ENCODE measurements at places on chromosomes 4 and X. TPM values are rescaled to one million over a fixed set of nuclear protein-coding genes. Genes with fewer than 3 reads are reported as not detected.

GUCY1B1 gene
- 0.59 TPM for total RNA-seq

DNA sequence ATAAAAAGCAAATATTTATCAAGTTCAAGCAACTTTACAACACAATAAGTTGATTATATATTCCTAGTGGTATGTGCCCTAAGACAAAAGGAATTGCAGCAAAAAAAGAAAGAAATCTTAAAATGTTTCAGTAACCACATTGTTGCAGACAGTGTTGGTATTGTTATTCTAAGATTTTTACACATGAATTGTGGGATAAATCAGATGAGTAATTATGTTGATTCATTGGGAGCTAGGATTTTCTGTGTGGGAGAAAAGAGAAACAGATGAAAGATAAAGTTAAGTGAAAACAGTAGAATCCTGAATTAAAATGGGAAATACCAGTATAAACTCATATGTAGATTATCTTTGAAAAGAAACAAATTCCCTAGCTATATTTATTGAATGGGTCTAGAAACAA is 362.4 kb downstream of the PPP3CA start:
- no peak for DNase-seq

MECP2 gene
- 30.4 TPM for total RNA-seq

DNA sequence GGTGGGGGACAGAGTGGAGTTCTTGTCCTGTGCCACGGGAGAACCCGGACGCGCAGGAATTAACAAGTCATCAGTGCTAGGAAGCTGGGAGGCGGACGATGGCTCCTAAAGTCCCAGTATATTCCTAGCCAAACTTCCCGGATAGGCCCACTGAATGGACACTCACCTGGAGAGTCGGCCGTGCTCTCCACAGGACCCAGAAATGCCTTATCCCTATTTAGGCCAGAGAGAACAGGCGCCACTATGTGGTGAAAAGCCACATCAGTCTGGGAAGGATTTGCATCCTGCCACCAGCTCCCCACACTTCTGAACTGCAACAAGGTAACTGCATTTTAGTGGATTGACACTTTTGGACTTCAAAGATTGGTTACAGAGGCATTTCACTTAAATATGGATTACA is 1.1 kb downstream of the CFAP299 start:
- peak; percentile 55 for DNase-seq

TNIP3 gene
- not detected for total RNA-seq

MAPK10 gene
- total RNA-seq, result 4.6 TPM

GRCh38 chrX:20951016-20951810 is 423.0 kb upstream of the CNKSR2 start:
- no peak for DNase-seq

POU4F2 gene
- not detected for total RNA-seq

GRCh38 chr4:106615961-106616360 is 247.4 kb upstream of the GIMD1 start:
- no peak for DNase-seq

DNA sequence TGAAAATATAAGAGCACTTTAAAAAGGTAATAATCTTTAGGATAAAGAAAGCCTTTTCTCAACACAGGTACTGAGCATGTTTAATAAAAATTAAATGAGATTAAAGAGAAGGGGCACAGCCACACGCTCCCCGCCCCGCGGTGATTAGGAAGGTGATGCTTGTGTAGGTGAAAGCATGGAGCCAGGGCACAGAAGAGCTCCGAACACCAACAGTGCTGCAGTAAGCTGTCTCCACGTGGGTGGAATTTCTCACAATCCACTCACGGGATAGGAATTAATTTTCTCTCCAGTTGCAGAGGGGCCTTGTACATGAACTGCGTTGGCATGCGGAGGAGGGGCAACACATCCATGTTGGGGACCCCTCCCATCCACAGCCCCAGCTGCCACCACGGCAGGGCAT is 27.0 kb downstream of the DCTD start:
- DNase-seq, result no peak

- no peak for DNase-seq
Observed at GRCh38 chr4:77538144-77538543, 67.5 kb upstream of the CXCL13 start.

DNA sequence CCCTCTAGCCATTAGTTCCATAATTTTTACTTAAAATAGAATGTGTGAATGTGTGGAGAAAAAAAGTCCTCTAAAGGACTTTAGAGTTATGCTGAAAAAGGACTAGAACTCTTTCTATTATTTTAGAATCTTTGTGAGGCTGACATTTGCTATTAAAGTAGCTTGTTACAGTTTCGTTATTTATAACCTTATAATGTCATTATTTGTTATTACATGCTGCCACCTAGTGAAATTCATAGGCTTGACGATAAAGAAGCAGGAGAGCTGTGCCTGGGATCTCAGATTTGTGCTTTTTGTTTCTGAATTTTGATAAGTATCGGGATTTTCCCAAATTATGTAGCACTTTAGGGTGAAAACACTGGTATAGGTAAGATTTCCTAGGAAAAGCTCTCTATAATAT is 38.5 kb upstream of the TAPT1 start:
- DNase-seq, result no peak

FDCSP gene
- not detected for total RNA-seq

CXCR3 gene
- not detected for total RNA-seq

- no peak for DNase-seq
Observed at GRCh38 chr4:128335541-128335940, 47.9 kb upstream of the PGRMC2 start.

TNMD gene
- total RNA-seq, result 1.7 TPM

DNA sequence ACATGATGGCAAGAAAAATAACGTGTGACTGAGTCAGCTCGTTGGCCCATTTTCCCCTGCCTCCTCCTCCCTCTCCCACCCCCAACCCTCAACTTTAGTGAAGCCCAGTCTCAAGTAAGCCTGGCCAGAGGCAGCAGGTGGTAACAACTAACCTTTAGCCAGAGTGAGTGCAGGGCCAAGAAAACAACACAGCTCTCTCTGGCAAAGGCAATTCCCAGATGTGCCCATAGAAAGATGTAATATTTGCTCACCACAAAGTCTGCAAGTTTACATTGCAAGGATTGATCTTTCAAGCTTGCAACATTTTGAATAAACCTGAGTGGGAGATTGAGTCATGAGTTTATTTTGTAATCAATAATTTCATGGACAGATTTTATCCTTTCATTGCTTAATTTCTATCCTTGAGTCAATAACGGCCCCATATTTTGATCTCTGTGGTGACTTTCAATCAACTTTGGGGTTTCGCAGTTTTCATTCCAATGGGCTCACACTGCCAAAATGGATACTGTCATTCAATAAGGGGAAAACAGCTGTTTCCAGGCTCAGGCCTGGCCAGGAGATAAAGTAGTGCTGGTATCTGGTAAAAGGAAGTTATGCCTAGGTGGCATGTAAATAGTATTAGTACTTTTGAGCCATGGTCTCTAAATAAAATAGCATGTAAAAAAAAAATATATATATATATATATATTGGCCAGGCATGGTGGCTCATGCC is 130.7 kb upstream of the TMEM164 start:
- DNase-seq, result no peak

- no peak for DNase-seq
Observed at GRCh38 chr4:185542626-185543315, 7.5 kb upstream of the PDLIM3 start.

DNA sequence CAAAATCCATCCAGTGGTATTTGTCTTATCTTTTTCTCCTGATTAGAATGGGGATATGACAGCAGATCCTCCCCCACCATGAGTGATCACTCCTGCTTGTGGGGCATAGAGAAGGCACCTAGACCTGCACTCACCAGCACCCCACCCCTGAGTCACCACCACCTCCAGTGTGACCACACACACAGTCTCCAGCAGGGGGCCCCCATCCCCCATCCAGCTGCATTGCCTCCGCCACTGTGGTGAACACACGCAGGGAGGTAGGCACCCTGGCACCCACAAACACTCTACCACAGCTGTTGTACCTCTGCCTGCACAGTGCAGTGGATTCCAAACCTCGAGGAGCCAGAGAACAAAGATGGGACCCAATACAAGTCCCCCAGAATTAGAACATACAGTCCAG is 9.0 kb upstream of the MAGEA8 start:
- DNase-seq, result peak; percentile 62

TRO gene
- 51.0 TPM for total RNA-seq

EDA2R gene
- 8.3 TPM for total RNA-seq

NUDT11 gene
- total RNA-seq, result 23.6 TPM

DNA sequence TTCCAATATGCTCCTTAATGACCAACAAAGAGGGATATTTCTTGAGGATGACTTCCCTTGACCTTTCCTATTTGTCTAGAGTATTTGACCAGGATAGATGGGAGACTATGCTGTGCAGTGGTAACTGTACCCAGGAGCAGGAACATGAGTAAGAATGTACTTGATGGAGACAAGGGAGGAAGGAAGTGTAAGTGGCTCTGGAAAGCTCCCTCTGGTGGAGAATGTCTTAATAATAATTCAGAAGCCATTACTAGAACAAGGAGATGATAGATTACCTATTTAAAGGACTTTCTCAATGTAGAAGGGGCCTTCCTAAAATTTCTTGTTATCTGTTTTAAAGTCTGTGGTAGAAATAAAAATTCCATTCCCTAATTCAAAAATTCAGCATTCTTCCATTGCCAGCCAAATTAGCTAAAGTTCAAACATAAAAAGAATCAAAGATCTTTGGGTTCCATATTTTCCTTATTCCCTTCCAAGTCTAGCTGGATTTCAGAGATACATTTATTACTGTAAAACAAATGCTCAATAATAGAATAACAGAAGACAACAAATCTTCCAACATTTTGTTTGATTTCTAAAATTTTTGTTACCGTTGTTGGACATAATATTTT is 83.8 kb downstream of the GRID2 start:
- no peak for DNase-seq

DNA sequence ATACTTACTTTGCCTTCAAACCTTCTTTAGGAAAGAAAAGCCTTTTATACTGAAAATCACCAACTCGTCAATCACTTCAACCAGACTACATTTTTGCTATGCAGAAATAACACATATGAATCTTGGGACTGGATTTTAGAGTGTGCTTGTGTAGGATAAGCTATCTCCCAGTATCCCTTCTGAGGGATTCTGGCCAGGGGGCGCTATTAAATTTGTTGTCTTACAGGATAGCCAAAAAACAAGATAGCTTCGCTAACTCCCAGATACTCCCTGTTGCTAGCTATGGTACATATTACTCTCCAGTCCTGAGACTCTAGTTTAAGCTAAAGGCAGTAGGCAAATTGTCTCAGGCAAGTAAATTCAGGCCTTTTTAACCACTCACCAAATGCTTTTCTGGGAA is 167.2 kb downstream of the LHFPL1 start:
- peak; percentile 33 for DNase-seq

PDCL2 gene
- total RNA-seq, result not detected

GRCh38 chrX:134948333-134949241 is 42.2 kb upstream of the SMIM10 start:
- no peak for DNase-seq
